ENCODE measurements at places on chromosomes 7 and 10. TPM values are rescaled to one million over a fixed set of nuclear protein-coding genes. Genes with fewer than 3 reads are reported as not detected.

The GPNMB gene
- 339 TPM for total RNA-seq

The DOCK1 gene
- 16.3 TPM for total RNA-seq

The IL2RA gene
- 1.5 TPM for total RNA-seq

The SORCS1 gene
- total RNA-seq: 2.3 TPM

The LBX1 gene
- not detected for total RNA-seq

DNA sequence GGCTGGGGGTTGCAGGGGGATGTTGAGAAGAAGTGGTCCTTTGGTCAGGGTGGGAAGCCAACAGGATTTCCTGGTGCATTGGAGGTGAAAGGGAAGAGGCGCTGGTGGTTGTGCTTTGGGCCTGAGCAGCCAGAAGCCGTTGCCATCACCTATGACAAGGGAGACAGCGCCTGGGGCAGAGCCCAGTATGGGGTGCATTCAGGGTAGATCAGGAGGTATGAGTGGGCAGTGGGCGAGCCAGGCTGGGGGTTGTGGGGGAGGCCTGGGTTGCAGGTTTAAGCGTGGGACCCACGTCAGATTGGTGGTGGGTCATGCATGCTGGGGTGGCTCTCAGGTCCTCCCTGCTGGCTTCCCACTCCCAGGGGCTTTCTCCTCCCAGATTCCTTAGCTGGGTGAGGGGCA lies 6.3 kb upstream of the PILRB start:
- no peak for DNase-seq

- DNase-seq: no peak
These were observed 88.1 kb upstream of the RSU1 start for GRCh38 chr10:16905320-16905719.

Data from left ventricle myocardium superior (tissue), 1 donor.